ENCODE measurements at places on chromosomes 1 and 21. TPM values are rescaled to one million over a fixed set of nuclear protein-coding genes. Genes with fewer than 3 reads are reported as not detected.

DNA sequence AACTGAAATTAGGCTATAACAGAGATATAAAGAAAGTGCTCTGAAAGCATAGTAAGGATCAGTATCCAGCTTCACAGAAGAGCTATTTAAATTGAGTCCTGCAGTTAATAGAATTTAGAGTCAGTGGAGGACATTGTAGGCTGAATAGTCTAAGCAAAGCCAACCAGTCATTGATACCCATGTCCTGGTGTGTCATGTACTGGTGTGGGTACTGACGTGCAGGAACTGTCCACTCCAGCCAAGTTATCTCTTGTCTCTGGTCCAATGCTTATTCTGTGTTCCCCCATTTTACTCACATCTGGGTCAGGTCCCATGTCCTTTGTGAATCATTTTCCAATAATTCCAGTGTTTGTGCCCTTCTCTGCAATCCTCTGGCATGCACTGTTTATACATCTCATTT lies 90.0 kb downstream of the MACF1 start:
- H3K4me3 ChIP-seq = no peak overlapping the region
- no peak for DNase-seq
- H3K4me1 ChIP-seq = no peaks in the 10 kb centered on the region
- H3K27me3 ChIP-seq = no peaks in the 10 kb centered on the region
- H3K36me3 ChIP-seq = peaks cover 84% of the 10 kb centered on the region

- DNase-seq = no peak
- no peak overlapping the region for H3K27ac ChIP-seq
- H3K27me3 ChIP-seq = no peaks in the 10 kb centered on the region
- H3K36me3 ChIP-seq = no peaks in the 10 kb centered on the region
- H3K4me3 ChIP-seq = no peak overlapping the region
- peaks cover 4% of the 10 kb centered on the region for H3K4me1 ChIP-seq
These were observed 168.5 kb upstream of the IRF2BP2 start for GRCh38 chr1:234778221-234779159.

DNA sequence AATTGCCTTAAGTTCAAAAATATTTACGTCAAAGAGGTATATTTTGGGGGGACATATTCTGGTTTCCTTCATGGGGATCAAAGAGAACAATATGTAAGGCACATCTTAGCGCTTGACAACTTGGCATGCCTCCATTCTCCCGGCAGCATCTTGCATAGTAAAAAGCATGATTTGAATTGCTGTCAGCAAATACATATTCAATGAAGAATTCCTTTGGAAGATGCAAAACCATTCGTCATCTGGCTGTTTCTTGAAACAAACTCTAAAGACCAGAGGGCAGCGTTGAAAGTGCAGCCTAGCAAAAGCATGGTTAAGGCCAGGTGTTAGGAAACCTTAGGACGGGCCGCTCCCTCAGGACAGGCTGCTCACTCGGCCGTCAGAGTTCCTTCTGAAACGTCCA lies 3.4 kb upstream of the PIK3CD start:
- H3K36me3 ChIP-seq = peaks cover 9% of the 10 kb centered on the region
- DNase-seq = no peak
- peaks cover 44% of the 10 kb centered on the region for H3K4me1 ChIP-seq
- H3K27ac ChIP-seq = no peak overlapping the region
- H3K27me3 ChIP-seq = no peaks in the 10 kb centered on the region
- H3K4me3 ChIP-seq = no peak overlapping the region

- H3K36me3 ChIP-seq = peaks cover 7% of the 10 kb centered on the region
- peaks cover 8% of the 10 kb centered on the region for H3K4me1 ChIP-seq
- DNase-seq = no peak
- H3K27me3 ChIP-seq = no peaks in the 10 kb centered on the region
These were observed 204.3 kb downstream of the FGGY start for GRCh38 chr1:59500950-59501742.

GRCh38 chr1:86860020-86860419 lies 53.9 kb downstream of the SELENOF start:
- H3K27me3 ChIP-seq = no peaks in the 10 kb centered on the region
- H3K4me1 ChIP-seq = peaks cover 34% of the 10 kb centered on the region
- no peak overlapping the region for H3K4me3 ChIP-seq
- DNase-seq = no peak

DNA sequence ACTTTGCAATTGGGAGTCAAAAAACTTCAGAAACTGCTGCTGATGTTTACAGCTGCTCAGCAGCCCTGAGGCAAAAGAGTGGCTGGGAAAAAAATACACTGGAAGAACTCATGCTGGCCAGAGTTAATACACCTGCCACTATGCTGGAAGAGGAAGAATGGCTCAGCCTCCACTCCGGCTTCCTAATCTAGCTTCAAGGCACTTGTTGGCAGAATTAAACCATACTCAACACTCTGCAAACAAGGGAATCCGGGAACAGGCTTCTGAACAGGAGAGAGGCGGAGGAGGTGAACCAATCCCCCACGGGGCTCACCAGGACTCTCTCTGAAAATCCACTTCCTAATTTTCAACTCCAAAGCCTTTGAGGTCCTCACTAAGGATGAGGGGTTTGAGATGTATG lies 120.1 kb downstream of the CCDC185 start:
- H3K4me1 ChIP-seq = no peaks in the 10 kb centered on the region
- no peaks in the 10 kb centered on the region for H3K36me3 ChIP-seq
- no peak overlapping the region for H3K4me3 ChIP-seq
- H3K27ac ChIP-seq = no peak overlapping the region
- peaks cover 5% of the 10 kb centered on the region for H3K27me3 ChIP-seq
- no peak for DNase-seq

- H3K4me3 ChIP-seq = no peak overlapping the region
- no peaks in the 10 kb centered on the region for H3K27me3 ChIP-seq
- H3K27ac ChIP-seq = no peak overlapping the region
These were observed 35.0 kb upstream of the RAP1GAP start for GRCh38 chr1:21704145-21704544.

DNA sequence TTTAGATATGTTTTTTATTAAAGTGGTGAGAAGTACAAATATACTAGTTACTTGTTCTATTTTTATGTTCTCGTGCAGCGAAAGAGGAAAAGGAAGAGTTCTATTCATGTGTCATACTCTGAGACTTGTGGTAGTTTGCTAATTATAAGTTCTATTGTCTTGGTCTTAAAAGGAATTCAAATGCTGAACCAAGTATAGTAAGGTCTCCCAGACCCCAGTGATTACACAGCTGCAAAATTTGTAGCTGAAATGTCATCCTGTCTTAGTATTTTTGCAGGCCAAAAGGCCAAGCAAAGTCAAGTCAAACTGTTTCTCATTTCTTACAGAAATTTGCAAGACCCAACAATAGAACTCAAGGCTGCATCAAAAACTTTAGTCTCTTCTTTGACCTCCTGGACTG lies 268.7 kb downstream of the CHRM3 start:
- no peaks in the 10 kb centered on the region for H3K36me3 ChIP-seq
- H3K27me3 ChIP-seq = no peaks in the 10 kb centered on the region
- H3K27ac ChIP-seq = no peak overlapping the region
- no peaks in the 10 kb centered on the region for H3K4me1 ChIP-seq
- no peak for DNase-seq

DNA sequence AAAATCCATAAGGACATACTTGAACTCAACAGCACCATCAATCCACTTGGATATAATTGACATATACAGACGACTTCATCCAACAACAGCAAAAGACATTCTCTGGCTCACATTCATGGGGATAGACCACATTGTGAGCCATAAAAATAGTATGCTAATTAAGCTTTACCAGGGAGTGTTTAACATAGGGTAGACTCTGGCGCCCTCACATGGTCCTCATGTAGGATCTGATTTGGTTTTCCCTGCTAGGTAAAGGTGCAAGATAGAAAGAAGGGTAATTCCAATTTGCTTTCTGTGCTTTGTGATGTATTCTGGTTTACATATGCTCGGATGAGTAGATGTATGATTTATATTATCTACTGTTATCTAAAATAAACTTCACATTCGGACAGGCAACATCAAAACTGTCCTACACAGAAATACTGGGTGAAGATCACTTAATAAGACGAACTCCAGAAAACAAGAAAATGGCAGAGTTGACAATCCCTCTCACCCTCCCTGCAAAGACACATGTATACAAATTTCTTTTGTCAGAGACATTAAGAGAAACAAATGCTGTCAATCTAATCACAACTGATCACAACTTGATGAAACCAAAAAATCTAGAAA lies 27.7 kb downstream of the CR1L start:
- no peak overlapping the region for H3K27ac ChIP-seq
- H3K4me1 ChIP-seq = peaks cover 20% of the 10 kb centered on the region
- DNase-seq = no peak
- no peak overlapping the region for H3K4me3 ChIP-seq
- H3K27me3 ChIP-seq = peaks cover 23% of the 10 kb centered on the region

GRCh38 chr1:224064150-224064549 lies 49.8 kb upstream of the FBXO28 start:
- H3K4me1 ChIP-seq = peaks cover 3% of the 10 kb centered on the region
- DNase-seq = no peak
- no peak overlapping the region for H3K4me3 ChIP-seq

- peaks cover 3% of the 10 kb centered on the region for H3K27me3 ChIP-seq
- no peak for DNase-seq
- no peak overlapping the region for H3K4me3 ChIP-seq
- no peak overlapping the region for H3K27ac ChIP-seq
- no peaks in the 10 kb centered on the region for H3K36me3 ChIP-seq
- no peaks in the 10 kb centered on the region for H3K4me1 ChIP-seq
These were observed 483.4 kb downstream of the PLPP3 start for GRCh38 chr1:56095696-56096665.

DNA sequence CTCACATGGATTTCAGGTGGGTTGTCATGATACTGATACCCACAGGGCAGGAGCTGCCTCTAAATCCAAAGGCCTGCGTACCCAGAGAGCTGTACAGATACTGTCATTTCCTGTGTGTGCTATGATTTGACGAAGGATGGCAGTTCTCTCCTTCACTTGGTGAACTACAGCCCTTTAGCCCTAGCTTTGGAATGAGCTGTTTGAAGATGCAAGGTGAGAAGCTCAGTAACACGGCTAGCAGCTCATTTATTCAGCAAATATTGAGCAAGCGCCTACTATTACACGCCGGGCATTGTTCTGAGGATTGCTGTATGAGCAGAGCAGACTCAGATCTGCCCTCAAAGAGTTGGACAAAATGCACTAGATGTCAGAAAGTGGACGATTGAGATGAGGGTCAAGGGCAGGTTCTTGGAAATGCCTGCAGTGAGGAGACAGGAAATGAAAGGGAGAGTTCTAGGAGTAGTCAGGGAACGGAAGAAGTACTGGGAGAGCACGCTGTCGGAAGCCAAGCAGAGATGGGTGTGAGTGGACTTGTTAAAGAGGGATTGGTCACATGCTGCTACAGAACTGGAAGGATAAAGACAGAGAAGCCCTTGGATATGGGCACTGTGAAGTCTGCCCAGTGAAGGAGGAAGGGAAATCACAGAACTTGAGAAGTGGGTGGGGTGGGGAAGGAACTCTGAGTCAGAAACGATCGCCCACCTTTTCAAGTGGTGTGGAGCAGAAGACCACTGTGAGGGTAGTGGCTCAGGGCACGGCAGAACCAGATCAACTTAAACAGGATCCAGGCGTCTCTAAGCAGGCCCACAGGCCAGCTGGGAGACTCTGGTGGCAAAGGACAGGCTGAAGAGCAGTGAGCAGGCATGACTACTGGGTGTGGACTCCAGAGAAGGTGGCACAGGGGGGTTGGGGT lies 7.1 kb downstream of the PTGFRN start:
- no peak overlapping the region for H3K4me3 ChIP-seq
- no peaks in the 10 kb centered on the region for H3K4me1 ChIP-seq
- H3K27ac ChIP-seq = no peak overlapping the region
- DNase-seq = no peak

The ZNF683 gene
- not detected for total RNA-seq

The SYT2 gene
- total RNA-seq = not detected

The FCN3 gene
- not detected for total RNA-seq

The OPN3 gene
- total RNA-seq = 32.1 TPM

The KIF14 gene
- total RNA-seq = 0.38 TPM

The KRTAP15-1 gene
- not detected for total RNA-seq

The AUNIP gene
- total RNA-seq = 0.64 TPM

All from activated B cell treated with CpG ODN at 0.5 μM for 24 hours (primary cell).